ENCODE measurements at places on chromosomes 6 and 20.

- peak; percentile 63 for DNase-seq
Observed at GRCh38 chr6:16769131-16769985, 8.1 kb upstream of the ATXN1 start.

DNA sequence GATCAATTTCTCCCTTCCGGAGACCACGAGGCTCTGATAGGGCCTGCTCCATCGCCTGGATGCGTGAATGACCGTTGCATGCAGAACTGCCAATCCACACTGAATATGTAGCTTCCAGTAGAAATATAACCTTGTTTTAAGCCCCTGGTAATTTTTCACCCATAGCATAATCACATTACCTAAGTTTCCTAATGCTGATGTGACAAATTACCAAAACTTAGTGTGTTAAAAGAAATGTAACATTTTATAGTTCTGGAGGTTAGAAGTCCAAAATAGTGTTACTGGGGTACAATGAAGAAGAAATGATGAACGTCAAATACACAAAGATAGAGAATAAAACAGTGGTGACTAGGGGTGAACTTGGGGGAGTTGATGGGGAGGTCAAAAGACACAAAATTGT, 22.0 kb upstream of the SIRPD start:
- DNase-seq = no peak

GRCh38 chr6:74312081-74312480, 616.1 kb downstream of the CD109 start:
- no peak for DNase-seq

GRCh38 chr20:24405810-24406209, 63.6 kb upstream of the SYNDIG1 start:
- no peak for DNase-seq

- DNase-seq = no peak
Observed at GRCh38 chr6:135323202-135323668, 142.1 kb downstream of the MYB start.

- DNase-seq = no peak
Observed at GRCh38 chr6:122476131-122476530, 4.5 kb upstream of the SERINC1 start.

GRCh38 chr6:18024876-18025275, 37.4 kb upstream of the KIF13A start:
- no peak for DNase-seq

DNA sequence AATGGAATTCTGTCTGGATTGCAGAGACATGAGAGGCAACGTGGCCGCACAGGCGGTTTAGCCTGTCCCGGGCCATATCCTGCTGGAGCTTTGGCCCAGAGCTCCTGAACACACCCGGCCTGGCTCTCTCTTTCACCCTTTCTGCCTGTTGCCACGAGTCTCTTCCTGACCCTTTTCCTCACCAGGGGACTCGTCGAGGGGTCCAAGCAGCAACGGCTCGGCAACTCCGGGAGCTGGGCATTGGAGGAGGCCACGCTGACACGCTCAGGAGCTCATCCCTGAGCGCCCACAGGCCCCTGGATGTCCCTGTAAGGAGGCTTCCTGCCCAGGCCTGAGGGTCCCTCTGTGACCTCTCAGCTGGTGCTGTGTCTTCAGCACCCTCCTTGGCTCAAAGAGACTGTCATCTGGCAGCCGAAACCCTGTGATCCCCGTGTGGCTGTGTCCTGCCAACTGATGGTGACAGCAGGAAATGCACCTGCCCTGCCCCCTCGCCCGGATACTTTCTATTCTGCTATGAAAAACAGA, 103.8 kb downstream of the RNASET2 start:
- no peak for DNase-seq

DNA sequence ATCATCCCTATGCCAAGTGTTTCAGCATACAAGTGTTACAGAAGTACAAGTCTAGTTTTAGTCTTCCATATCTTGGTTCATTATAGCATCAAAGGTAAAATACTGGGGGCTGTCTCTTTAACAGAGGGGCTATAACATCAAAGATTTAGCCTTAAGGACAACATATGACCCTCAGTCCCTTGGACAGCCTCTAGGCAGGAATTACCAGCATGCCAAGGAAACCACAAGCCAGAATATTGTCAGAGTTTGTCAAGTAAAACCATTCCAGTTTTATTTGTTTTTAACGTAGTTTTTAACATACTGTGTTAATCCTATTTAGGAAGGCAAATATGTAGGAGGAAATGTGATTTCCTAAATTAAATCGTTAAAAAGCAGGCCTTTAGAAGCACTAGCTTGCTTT, 18.6 kb downstream of the ZKSCAN8 start:
- no peak for DNase-seq

GRCh38 chr20:32465092-32465900, 107.2 kb downstream of the ASXL1 start:
- DNase-seq = no peak

- DNase-seq = no peak
Observed at GRCh38 chr6:168632694-168633093, 191.7 kb downstream of the SMOC2 start.

GRCh38 chr20:51528263-51529027, 14.1 kb downstream of the NFATC2 start:
- DNase-seq = peak; percentile 76

- DNase-seq = no peak
Observed at GRCh38 chr20:7989379-7989778, 30.2 kb downstream of the TMX4 start.

GRCh38 chr6:159089443-159089842, 44.7 kb upstream of the TAGAP start:
- no peak for DNase-seq

- DNase-seq = no peak
Observed at GRCh38 chr6:96777113-96777512, 60.2 kb downstream of the GPR63 start.

DNA sequence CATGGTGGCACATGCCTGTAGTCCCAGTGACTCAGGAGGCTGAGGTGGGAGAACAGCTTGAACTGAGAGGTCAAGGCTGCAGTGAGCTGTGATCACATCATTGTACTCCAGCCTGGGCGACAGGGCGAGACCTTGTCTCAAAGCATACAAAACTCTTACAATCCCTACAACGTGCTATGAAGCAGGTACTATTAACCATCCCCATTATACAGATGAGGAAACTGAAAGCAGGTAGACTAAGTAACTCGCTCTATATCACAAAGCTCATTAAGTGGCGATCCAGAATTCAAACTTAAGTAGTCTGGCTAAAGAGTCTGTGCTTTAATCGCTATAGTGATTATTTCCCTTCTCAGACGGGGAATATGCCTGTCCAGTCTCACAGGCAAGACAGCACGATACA, 54.7 kb downstream of the CDK19 start:
- no peak for DNase-seq

- DNase-seq = peak; percentile 65
Observed at GRCh38 chr6:110814102-110815014, 911 bp downstream of the CDK19 start.

DNA sequence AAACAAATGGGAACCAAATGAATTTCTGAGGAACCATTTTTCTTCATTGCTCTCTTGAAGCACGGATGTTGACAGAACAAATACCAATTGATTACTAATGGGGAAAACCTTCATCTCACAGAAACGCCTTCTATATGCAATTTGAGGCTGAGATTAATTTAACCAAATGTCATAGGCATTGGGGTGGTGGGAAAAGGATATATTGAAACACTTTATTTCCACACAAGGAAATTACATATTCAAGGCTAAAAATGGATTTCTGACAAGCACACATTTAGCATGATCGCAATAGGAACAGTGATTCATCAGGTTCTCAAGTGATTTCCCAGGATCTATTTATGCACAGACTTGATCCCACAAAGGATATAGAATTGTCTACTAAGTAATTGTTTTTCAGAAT, 88.9 kb downstream of the COL12A1 start:
- no peak for DNase-seq

DNA sequence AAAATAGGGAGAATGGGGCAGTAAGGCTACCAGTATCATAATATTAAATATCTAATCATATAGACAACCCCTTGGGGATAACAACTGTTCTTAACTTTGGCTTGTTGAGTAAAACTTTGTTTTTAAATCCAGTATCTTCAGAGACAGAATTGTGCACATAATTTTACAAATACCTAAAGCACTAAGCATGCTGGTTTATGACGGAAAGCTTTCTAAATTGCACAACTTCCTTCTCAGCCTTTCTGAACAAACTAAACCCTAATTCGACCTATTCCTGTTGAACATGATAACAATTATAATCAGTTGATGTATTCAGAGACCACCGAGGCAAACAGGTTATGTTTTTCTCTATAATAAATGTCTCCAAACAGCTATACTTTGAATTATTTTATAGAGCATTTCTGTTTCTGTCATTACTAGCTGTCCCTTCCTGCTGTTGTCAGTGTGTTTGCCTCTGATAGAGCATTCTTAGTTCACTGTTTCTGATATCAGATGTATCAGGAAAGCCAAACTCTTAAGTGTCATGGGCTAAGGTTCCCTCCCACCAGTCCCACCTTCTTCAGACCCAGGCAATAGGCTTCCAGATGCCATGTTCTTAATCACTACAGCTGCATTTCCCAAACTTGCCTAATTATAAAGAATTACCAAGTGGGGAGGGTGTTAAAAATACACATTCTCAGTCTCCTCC, 8.7 kb downstream of the ZHX3 start:
- no peak for DNase-seq

- no peak for DNase-seq
Observed at GRCh38 chr6:7445101-7445500, 55.5 kb downstream of the RIOK1 start.

- DNase-seq = no peak
Observed at GRCh38 chr6:147390909-147391536, 117.5 kb upstream of the SAMD5 start.

DNA sequence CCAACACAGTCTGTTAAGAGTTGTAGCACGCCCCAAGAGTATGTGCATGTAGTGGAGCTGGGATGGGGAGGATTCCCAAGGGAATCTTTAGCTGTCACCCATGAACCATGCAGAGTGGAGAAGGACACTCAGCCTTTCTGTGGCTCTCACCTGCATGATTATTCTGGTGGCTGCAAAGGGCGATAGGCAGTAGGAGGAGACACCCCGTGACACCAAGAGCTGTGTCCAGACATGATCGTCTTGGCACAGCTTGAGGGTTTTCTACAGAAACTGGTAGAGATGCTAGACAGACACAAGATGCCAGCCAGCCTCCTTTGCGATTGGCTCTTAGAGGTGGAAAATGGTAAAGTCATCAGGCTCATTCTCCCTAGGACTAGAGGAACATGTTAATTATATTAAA, 3.1 kb upstream of the CSE1L start:
- DNase-seq = no peak

GRCh38 chr6:109513571-109514071, 30.6 kb upstream of the ZBTB24 start:
- DNase-seq = no peak

GRCh38 chr6:63565727-63566596, 6.3 kb upstream of the LOC128125822 start:
- DNase-seq = no peak

DNA sequence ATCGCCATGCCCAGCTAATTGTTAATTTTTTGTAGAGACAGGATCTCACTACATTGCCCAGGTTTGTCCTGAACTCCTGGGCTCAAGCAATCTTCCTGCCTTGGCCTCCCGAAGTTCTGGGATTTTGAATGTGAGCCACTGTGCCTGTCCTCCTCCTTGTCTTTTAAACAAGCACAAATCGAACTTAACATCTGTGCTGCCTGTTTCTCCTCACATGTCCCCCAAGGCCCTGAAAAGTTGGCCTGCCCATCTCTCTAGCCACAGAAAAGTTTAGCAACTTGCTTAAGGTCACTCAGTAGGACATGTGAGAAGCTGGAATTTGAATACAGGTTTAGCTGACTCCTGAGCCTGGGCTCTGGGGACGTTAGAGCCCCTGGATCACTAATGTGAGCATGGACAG, 115.7 kb upstream of the KCNG1 start:
- no peak for DNase-seq

DNA sequence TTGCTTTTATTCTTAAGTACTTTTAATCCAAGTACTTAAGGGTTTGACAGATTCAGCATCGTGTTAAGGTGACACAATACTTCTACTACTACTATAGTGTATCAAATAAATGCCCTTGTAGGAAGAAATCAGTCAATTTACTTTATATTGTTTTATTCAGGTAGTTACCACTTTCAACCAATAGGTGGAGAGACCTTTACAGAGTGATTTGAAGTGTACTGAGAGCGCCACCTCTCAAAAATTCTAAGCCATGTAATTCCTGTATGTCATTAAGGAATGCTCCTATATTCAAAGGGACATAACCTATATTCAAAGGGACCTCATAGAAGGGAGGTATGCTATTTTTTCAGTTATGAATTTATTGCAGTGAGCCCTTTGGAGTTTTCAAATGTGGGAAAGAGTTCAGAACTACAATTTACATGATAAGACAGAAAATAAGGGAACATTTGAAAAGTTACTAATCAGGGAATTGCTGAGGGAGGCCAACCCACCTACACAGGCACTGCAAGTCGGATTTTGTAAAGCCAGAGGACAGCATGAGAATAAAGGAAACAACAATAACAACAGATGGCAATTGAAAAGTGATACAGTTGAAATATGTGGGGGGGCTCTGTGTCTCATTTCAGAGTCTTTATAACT, 955.6 kb downstream of the TBC1D32 start:
- DNase-seq = no peak

DNA sequence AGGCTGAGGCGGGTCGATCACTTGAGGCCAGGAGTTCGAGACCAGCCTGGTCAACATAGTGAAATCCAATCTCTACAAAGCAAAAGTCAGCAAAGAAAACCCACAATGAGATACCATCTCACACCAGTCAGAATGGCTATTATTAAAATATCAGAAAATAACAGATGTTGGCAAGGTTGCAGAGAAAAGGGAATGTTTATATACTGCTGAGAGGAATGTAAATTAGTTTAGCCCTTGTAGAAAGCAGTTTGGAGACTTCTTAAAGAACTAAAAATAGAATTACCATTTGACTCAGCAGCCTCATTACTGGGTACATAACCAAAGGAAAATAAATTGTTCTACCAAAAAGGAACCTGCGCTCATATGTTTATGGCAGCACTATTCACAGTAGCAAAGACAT, 16.7 kb upstream of the GCM1 start:
- DNase-seq = no peak

GRCh38 chr6:2615251-2615650, 135.5 kb downstream of the MYLK4 start:
- no peak for DNase-seq

- no peak for DNase-seq
Observed at GRCh38 chr6:36625158-36625919, 31.2 kb downstream of the SRSF3 start.

- DNase-seq = no peak
Observed at GRCh38 chr6:84224251-84224650, 3.2 kb downstream of the CEP162 start.

DNA sequence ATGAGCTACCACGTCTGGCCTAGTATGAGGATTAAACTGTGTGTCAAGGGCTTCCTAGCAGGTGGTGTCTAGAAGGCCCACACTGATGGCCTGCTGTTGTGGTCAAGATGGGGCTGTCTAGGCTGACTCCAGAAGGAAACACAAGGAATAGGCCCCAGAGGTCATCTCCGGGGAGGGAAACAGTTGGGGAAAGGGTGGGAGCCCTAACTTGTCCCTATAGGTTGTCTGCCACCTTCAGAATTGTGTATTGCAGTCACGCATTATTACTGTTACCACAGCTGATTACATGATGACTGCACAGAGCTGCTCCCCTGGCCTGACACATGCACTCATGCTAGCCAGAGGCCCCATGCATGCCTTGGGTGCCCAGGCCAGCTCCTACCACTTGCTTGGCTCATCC, 27.3 kb downstream of the C20orf203 start:
- DNase-seq = no peak
